Kasumi-1 (cell line): ENCODE measurements at places on chromosomes 7 and 10.
A peak's percentile ranks its signal among the peaks of the same experiment; 100 is the strongest.

DNA sequence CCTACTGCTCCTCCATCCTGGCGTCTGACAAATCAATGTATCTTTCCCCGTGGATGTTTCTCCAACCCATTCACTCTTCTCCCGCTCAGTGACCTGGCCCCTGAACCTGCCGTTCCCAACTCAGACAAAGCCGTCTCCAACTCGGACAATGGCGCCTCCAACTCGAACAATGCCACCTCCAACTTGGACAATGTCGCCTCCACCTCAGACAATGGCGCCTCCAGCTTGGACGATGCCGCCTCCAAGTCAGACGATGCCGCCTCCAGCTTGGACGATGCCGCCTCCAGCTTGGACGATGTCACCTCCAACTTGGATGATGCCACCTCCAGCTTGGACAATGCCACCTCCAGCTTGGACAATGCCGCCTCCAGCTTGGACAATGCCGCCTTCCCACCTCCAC is 608.6 kb downstream of the DNAJB6 start:
- no peak for DNase-seq

- DNase-seq, result no peak
Observed at GRCh38 chr7:41698114-41698513, 4.8 kb downstream of the INHBA start.

DNA sequence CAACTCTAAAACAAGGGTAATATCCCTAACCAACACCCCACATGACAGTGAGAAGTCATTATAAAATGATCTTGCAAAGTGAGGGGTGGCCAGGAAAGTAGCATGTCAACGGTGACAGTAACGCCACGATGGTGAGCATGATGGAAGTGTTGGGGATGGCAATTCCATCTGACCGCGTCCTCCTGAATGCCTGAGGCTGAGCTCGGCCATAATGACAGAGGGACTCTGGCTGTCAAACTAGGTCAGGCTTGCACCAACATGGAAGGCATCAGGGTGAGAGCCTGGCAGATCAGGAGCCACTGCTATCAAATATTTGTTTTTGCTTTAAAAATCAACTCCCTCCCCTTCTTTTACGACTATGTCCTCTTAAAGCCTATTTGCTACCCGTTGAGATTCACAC is 55.7 kb upstream of the EFCAB10 start:
- DNase-seq, result no peak

DNA sequence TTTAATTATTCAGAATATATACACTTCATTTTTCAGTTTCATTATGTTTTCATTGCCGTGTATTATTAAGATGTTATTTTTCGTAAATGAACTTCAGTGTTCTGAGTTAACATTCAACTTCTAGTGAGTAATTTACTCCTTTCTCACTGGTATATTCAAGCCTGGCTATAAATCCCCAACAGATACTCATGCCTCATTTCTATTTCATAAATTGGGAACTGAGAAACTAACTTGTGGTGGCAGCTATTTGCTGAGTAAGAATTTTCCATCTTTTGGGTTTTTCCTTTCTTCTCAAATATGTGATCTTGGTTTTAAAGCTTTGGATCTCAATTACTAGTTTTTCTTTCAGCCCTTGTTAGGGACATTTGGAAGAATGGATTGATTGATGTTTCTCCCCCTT is 281.1 kb downstream of the CDK14 start:
- no peak for DNase-seq

GRCh38 chr7:16904076-16904475 is 22.3 kb upstream of the AGR3 start:
- no peak for DNase-seq

GRCh38 chr7:727104-727805 is at the start of gene PRKAR1B:
Gene PRKAR1B (minus strand): TSS chr7:727281. CDS start chr7:711505, 15,776 bp downstream.
- DNase-seq, result no peak

GRCh38 chr7:149777551-149778326 is 4.4 kb upstream of the ZNF467 start:
- DNase-seq, result no peak

- no peak for DNase-seq
Observed at GRCh38 chr10:116702165-116702564, 40.2 kb downstream of the HSPA12A start.

DNA sequence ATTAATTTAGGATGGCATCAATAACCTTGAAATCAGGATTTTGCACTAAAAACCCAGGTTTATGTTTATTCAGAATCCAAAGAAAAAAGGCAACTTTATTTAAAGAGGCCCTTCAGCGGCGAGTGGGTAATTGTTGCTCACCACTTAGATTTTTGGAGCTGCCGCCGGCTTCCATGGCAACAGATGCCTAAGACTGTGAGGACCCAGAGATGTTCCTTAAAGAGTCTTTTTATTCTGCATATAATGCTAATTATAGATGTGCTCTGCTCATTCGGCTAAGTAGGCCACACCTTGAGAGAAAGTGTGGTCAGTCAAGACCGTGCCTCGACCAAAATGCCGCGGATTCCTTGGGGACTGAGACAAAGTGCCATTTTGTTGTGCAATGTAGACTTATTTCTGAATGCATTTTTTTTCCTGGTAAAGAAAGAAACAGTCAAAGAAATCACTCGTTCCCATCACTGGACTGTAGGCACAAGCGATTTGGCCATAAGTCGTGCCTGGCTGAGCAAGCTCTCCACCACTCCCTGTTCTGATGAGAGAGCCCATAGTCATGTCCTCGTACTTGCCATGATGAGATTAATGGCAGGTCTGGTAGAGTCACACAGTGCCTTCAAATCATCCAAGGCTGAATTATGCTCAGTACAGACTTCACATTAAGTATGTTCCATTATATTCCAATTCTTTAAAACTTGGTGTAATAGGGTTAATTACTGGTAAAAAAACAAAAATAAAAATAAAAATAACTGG is 21.4 kb upstream of the MGMT start:
- DNase-seq, result no peak

GRCh38 chr10:110456046-110456445 is 41.7 kb upstream of the DUSP5 start:
- DNase-seq, result peak; percentile 42

GRCh38 chr10:71442859-71443570 is 46.3 kb downstream of the CDH23 start:
- DNase-seq, result no peak

GRCh38 chr10:46318799-46319198 is 32.0 kb downstream of the ANTXRL start:
- no peak for DNase-seq

DNA sequence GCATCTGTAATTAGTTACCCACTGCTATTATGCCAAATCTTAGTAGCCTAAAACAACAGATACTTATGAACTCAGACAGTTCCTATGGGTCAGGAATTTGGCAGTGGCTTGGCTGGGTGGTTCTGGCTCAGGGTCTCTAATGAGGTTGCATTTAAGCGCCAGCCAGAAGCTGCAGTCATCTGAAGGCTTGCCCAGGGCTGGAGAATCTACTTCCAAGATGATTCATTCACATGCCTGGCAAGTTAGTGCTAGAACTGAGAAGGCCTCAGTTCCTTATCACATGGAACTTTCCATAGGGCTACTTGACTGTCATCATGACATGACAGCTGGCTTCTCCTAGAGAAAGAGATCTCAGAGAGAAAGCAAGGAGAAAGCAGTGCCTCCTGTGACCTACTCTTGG is 121.3 kb downstream of the AVL9 start:
- no peak for DNase-seq

GRCh38 chr10:62632071-62632809 is 172.3 kb upstream of the ADO start:
- peak; percentile 80 for DNase-seq

- no peak for DNase-seq
Observed at GRCh38 chr7:92655346-92655884, 65.2 kb upstream of the FAM133B start.

- DNase-seq, result peak; percentile 94
Observed at GRCh38 chr7:56079450-56080185, 13.1 kb downstream of the PHKG1 start.

- no peak for DNase-seq
Observed at GRCh38 chr10:27986821-27987220, 12.1 kb downstream of the ODAD2 start.

DNA sequence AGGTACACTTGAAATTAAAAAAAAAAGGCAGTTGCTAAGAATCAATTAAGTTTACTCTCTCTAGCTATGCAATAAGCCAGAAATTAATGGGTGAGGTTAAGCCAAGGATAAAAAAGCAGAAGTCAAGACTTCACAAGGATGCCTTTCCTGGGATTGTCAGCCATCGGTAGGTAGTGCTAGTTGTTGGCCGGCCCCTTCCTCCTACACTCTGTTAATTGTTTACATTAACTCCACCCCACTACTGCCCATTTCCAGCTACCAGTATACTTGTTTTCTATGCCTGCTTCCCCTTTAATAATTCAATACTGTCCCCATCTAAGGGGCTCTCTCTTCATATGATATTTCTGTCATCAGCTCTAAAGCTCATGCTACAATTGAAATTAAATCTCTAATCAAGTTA is 461.0 kb downstream of the IPMK start:
- DNase-seq, result peak; percentile 13

DNA sequence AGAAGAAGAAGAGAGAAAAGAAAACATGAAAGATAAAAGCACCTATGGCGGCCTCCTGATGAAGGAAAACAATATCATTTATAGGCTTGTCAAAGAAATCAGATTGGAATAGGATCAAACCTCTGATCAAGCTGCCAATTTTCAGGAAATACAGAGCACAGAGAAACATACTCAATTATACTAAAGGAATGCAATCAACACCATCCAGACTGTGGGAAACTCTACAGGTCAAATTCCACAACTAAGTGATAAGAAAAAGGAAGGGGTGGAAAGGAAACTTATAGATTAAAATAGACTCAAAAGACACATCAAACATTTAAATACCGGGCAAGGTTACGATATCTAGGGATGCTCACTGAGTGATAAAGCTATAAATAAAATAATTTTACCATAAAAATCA is 39.3 kb downstream of the AOAH start:
- DNase-seq, result no peak

- no peak for DNase-seq
Observed at GRCh38 chr10:97509120-97509680, 10.5 kb downstream of the UBTD1 start.

DNA sequence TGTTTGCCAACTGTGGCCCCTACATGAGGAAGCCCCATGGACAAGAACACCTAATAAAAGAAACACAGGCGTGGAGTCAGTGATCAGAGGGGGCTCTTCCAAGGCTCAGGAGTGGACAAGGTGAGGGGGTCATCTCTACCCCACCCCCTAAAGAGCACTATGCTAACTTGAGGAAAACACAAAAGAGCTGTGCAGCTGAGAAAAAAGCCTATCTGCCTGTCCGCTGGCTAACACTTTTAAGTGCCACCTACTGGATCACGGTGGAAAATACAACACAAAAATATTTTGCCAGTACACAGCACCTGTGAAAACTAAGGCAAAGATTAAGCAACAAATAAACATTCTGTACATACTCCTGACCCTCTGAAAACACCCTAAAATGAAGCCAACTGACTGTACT is 53.1 kb upstream of the COBL start:
- peak; percentile 6 for DNase-seq

GRCh38 chr10:4825868-4826791 is at the start of gene AKR1E2:
Gene AKR1E2 (plus strand): TSS chr10:4826207. CDS start chr10:4826325, 118 bp downstream.
- peak; percentile 16 for DNase-seq
